ENCODE measurements at places on chromosomes 4 and X. TPM values are rescaled to one million over a fixed set of nuclear protein-coding genes. Genes with fewer than 3 reads are reported as not detected.

The SH2D1A gene
- 0.16 TPM for total RNA-seq

The PGAM4 gene
- total RNA-seq = not detected

The GLOD5 gene
- total RNA-seq = not detected

The ING2 gene
- 6.4 TPM for total RNA-seq

The WAS gene
- total RNA-seq = 0.51 TPM

The CT55 gene
- not detected for total RNA-seq

The ZNF185 gene
- total RNA-seq = 2.9 TPM

The REELD1 gene
- total RNA-seq = not detected

The LRP2BP gene
- 1.1 TPM for total RNA-seq

The CLRN2 gene
- total RNA-seq = not detected

The HSFX1 gene
- total RNA-seq = 0.65 TPM

The UTP3 gene
- 6.6 TPM for total RNA-seq

The SSR4 gene
- 471 TPM for total RNA-seq

The NUDT9 gene
- total RNA-seq = 22.1 TPM

The PI4K2B gene
- 6.6 TPM for total RNA-seq

The ANXA10 gene
- total RNA-seq = 9.9 TPM

The NUDT11 gene
- total RNA-seq = 1.1 TPM

The GABRQ gene
- total RNA-seq = not detected

The BEND2 gene
- total RNA-seq = not detected

The PTCHD1 gene
- total RNA-seq = 0.16 TPM
